ENCODE measurements at places on chromosomes 4 and X. TPM values are rescaled to one million over a fixed set of nuclear protein-coding genes. Genes with fewer than 3 reads are reported as not detected.

PGAM4 gene
- not detected for total RNA-seq

CNKSR2 gene
- 0.66 TPM for total RNA-seq

CENPE gene
- 1.7 TPM for total RNA-seq

TEX13B gene
- total RNA-seq: not detected
